Panc1 (cell line): ENCODE measurements at places on chromosomes 16 and 17.

DNA sequence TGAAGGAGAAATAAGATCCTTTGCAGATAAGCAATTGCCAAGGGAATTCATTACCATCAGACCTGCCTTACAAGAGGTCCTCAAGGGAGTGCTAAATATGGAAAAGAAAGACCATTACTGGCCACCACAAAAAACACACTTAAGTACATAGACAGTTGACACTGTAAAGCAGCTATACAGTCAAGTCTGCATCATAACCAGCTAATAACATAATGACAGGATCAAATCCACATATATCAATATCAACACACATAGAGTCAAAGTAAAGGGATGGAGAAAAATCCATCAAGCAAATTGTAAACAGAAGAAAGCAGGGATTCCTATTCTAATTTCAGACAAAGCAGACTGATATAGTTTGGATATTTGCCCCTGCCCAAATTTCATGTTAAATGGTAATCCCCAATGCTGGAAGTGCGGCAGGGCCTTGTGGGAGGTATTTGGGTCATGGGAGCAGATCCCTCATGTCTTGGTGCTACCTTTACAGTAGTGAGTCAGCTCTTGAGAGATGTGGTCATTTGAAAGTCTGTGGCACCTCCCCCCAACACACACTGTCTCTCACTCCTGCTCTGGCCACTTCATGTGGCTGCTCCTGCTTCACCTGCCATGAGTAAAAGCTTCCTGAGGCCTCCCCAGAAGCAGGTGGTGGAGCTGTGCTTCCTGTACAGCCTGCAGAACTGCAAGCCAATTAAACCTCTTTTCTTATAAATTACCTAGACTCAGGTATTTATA is 32.8 kb downstream of the TANC2 start:
- DNase-seq, result no peak

- no peak for DNase-seq
These were observed 2.1 kb downstream of the TAF1C start for GRCh38 chr16:84184775-84185174.

DNA sequence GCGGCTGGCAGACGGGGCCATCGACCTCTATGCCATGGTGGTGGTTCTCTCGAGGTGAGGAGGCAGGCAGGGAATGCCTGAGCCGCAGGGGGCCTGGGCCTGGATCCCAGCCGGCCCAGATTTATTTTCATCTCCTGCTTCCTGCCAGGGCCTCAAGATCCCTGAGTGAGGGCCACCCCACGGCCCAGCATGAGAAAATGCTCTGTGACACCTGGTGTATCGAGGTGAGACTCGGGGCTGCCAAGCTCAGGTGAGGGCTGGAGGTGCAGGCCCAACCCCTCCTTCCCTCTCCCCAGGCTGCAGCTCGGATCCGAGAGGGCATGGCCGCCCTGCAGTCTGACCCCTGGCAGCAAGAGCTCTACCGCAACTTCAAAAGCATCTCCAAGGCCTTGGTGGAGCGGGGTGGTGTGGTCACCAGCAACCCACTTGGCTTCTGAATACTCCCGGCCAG is 4.9 kb downstream of the ACADVL start:
- no peak for DNase-seq

DNA sequence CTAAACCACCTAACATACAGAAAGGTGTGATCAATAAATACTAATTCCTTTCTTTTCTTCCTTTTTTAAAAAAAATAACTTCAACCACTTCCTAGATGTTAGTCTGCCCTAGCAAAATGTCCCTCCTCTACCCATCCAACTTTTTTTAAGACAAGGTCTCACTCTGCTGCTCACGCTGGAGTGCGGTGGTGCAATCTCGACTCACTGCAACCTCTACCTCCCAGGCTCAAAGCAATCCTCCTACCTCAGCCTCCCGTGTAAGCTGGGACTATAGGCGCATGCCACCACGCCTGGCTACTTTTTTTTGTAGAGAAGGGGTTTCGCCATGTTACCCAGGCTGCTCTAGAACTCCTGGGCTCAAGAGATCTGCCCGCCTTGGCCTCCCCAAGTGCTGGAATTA is 33.1 kb downstream of the KANSL1 start:
- no peak for DNase-seq

GRCh38 chr16:68086336-68086841 is 1.2 kb downstream of the NFATC3 start:
- DNase-seq, result no peak

- no peak for DNase-seq
These were observed 10.0 kb upstream of the CALB2 start for GRCh38 chr16:71348262-71349085.

DNA sequence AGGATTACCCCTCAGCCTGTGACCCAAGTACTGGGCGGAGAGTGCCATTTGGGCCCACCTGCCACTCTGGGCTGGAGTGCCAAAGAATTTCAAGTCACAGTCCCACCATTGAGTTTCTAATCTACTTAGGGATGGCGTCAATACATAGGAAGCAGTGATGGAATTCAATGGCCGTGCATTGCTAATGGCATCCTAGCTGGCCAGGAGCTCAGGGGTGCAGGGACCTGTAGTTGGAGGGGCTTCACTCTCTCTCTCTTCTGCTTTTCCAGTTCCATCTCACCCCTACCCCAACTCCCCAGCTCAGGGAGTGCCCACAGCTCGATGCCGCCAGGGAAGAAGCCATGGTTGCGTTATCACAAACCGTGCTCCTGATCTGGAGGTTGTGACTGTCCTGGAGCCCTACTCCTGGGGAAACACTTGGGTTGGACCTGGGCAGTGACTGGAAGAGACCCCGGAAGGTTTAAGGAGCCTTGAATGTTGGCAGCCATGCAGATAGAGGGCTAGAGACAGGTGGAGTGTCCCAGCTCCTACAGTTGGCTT is 2.4 kb downstream of the MMP15 start:
- no peak for DNase-seq

GRCh38 chr17:6269478-6269877 is 165.4 kb downstream of the AIPL1 start:
- no peak for DNase-seq

DNA sequence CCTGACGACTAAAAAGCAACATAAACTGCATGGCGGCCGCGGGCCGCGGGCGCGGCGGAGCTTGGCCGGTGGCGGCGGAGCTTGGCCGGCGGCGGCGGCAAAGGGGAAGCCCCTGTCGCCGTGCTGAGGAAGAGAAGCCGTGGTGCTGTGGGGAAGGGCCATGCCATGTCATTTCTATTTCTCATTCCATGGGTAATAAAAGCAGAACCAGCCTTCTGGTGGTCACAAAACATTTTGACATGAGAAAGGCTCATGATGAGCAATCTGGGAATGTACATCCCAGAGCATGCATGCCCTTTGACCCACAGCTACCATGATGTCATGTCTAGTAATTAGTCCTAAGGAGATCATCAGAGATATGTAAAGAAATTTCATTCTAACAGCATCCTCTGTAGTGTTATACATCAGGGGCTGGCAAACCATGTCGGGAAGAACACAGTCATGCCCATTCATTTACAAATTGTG is 23.9 kb upstream of the HEATR6 start:
- DNase-seq, result no peak

DNA sequence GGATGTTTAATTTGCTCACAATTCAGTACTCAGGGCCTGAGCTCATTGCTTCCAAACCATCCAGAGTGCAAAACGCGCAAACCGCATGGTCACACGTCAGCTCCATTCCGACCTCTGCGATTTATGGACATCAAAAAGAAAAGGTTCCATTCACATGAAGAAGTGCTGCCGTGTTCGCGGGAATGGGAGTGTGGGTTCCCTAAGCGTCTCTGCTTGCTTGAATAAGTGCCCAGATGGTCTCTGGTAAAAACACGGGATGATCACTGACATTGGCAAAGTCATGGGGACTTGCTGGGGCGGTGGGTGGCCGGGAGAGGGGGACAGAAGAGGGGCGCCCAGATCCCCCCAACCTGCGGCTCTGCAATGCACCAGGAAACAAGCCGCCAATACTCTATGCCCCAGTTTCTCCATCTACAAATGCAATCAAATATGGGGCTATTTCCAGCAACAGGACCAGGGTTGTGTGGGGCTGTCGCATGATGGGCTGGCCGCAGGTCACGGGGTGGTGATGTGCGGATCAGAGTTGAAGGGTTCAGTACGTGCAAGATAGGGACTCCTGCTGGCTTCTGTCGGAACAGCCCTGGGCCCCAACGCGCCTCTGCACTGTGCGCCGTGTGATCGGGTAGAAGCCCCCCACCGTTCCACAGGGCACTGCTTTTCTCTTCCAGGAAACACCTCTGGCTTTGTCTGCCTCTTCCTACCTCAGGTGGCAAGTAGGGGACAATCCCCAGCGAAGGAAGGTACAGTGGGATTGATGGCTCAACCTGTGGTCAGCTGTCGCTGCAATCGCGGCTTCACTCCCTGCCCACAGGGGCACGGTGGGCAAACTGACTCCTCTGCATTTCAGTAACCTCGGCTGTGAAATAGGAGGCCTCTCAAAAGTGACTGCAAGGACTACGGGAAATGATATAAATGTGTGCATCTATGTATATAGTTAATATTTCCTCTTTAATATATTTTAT is 11.2 kb downstream of the FOXF1 start:
- no peak for DNase-seq

GRCh38 chr17:55152236-55152635 is 112.5 kb upstream of the HLF start:
- no peak for DNase-seq

GRCh38 chr17:60137731-60138130 is 12.0 kb upstream of the CA4 start:
- DNase-seq, result no peak

GRCh38 chr17:17224137-17224536 is 12.8 kb downstream of the FLCN start:
- no peak for DNase-seq

DNA sequence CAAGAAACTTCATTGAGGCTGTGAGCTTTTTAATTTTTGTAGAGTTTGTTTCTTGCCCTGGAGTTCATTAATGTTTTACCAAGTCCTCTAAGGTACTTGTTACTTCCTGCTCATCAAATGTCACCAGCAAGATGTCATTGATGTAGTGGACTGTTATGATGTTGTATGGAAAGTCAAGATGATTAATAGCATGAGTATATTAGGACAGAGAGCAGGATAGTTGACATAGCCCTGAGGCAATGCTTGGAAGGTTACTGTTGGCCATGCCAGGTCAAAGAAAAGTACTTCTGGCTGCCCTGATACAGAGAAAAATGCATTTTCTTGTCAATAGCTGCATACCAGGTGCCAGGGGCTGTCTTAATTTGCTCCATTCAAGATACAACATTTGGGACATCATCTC is 6.7 kb downstream of the KRTAP1-5 start:
- no peak for DNase-seq

GRCh38 chr17:64102627-64103390 is 27.1 kb downstream of the ERN1 start:
- DNase-seq, result no peak

DNA sequence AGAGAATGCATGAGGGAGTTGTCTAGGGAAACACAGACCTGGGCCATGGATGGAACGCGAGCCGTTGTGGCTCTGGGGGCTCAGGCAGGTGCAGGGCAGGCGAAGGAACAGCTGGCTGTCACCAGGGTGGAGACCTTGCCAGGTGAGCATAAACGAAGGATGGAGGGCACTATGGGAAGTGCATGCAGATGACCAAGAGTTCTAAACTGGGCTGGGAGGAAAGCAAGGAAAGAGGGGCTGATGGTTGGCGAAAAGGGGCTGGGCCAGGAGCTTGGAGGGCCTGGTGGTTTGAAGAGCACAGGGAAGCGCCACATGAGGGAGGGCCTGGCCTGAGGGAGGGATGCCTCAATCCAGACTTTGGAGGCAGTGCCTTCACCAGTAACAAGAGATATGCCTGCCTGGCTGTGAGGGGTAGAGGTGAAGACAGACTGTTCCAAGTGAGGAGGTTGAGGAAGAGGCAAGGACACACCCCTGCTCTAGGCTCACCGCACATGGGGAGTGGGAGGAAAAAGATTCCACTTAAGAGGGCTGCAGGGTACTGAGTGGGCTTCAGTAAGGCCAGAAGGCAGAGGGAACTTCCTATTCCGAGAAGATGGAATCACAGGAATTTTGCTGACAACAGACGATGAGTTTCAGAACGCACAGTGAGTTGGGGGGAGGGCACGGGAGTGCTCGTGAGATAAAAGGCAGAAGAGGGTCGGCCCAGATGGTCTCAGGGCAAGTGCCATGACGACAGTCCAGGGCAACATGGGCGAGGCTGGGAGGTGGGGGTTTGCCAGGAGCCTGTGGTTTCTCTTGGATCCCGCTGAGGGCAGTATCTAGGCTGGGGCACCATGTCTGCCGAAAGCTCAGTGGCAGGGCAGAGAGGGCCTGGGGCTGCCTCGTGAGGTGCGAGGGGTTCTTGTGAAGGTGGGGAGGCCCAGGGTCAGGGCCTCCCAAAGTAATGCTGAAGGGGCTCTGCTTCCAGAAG is 20.6 kb downstream of the B9D1 start:
- DNase-seq, result no peak

DNA sequence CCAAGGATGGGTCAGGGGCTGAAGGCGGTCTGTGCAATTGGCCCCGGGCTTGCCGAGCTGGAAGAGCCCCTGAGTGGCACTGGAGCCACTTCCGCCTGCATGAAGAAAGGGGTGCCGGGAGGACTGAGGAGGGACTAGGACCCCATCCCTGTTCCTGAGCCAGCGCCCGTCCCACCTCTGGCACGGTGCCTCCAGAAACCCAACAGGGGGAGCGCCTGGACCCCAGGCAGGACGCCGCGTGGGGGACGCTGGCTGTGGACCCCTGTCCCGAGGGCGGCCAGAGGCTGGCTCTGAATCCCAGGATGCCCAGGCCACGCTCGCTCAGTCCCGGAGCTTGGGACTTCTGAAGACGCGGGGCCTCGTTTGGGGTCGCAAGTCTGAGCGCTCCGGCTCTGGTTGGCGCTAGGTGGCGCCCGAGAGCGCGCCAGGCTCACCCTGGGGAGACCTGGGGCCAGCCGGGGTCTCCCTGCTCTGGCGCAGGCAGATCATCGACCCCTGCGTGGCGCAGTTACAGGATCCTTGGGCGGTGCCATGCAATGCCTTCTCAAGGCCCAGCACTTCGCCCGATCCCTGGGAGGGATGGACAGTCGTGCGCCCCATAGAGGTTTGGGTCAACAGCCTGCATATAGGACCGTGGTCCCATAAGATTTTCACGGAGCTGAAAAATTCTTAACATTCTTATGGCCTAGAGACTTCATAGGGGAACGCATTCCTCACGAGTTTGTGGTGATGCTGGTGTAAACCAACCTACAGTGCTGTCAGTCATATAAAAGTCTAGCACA is 58.5 kb upstream of the CREBBP start:
- DNase-seq, result no peak

DNA sequence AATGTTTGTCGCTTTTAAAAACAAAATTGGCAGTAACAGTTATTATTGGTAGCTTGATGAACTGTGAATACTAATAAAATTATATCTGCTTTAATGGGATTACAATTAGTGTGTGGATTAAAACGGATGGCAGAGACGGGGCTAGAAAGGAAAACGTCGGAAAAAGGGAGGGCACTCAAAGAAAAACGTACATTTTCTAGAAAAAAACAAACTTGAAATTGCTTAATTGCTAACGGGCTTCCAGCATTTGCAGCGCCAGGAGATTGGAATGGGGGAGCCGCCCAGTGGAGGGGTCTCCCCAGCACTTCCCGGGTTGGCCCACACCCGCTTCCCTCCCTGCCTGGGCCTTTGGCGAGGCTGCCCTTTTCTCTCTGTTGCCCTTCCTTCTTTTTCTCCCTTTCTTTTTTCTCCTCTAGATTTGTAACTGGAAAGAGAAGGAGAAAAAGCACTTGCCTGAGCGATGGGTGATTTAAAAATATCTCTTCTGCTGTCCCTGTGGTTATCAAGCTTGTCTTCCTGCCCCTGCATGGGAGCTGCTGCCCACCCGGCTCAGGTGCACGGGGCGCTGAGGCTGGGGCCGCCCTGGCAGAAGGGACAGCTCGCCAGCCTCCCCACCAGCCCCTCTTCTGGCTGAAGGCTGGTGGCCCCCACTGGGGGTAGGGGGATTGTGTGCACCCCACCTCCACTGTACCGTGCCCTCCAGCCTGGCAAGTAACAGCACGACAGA is 5.9 kb downstream of the BAHCC1 start:
- DNase-seq, result no peak

- DNase-seq, result no peak
These were observed 901 bp downstream of the CHTF18 start for GRCh38 chr16:789191-789850.
